ENCODE measurements at places on chromosomes 6 and 20.

GRCh38 chr6:17633465-17634188 is 33.5 kb downstream of the FAM8A1 start:
- DNase-seq: no peak

GRCh38 chr6:44268095-44268628 is 2.1 kb upstream of the TMEM151B start:
- DNase-seq: peak; percentile 60

- DNase-seq: no peak
These were observed 43.3 kb downstream of the DUSP22 start for GRCh38 chr6:335572-335971.

- peak; percentile 60 for DNase-seq
These were observed 36.8 kb downstream of the YTHDF1 start for GRCh38 chr20:63178889-63179686.

DNA sequence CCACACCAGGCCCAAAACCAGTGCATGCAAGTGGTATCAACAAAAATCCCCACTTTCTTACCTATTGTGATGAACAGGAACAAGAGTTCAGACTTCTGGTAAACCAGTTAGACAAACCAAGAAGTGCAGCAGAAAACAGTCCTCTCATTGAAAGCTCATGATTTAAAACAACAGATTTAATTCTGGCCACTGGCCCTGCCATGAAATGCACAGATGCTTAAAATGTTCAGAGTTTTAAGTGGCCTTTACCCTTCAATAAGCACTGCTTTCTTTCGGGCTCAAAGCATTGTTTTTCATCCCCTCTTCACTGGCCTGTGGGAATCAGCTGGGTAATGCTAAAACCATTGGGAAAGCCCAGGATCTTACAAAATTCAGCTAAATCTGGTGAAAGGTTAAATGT is 102.4 kb upstream of the ISM1 start:
- no peak for DNase-seq

- no peak for DNase-seq
These were observed 785.6 kb downstream of the QKI start for GRCh38 chr6:164200071-164200470.

GRCh38 chr6:35973670-35974222 is 50.7 kb downstream of the SLC26A8 start:
- peak; percentile 2 for DNase-seq

- DNase-seq: no peak
These were observed 39.4 kb upstream of the MLIP start for GRCh38 chr6:54071821-54072340.

- DNase-seq: no peak
These were observed 8.1 kb downstream of the NPBWR2 start for GRCh38 chr20:64099086-64099786.

DNA sequence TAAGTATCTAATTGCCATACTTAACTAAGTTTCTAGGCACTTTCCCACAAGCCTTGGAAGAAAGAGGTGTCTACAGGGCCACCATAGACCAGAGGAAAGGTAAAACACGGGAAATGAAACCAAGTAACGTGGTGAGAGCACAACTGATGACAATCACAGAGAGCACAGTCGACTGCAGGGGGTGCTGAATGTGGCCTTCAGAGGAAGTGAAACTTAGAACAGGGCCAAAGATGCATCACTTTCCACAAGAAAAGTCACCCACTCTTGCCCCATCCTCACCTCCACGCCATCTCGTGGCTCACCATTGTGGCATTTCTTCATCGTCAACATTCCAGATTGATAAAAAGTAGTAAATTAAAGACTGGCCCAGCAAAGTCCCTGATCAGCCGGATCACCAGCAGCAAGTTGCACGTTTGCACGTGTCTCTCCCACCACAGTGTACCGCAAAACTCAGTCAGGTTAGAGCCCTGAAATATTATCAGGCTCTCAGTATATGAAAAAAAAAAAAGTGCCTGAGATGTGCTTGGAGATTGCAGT is 31.4 kb downstream of the HIVEP2 start:
- DNase-seq: peak; percentile 50

DNA sequence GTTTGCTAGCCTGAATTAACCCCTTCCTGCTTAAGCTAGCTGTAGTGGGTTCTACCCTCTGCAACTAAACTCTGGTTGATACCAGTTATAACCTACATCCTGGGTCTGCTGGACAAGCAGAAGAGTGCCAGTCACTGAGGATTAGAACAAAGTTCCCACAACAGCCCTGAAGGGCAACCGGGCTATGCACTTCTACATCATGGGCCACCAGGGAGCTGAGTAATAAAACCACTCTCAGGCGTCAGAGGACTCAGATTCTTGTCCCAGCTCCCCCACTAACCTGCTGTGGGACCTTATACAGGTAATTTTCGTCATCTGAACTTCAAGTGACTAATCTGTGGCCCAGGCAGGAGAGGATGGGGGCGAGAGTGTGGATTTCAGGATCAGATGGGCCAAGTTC is 56.8 kb downstream of the EYA2 start:
- DNase-seq: no peak

DNA sequence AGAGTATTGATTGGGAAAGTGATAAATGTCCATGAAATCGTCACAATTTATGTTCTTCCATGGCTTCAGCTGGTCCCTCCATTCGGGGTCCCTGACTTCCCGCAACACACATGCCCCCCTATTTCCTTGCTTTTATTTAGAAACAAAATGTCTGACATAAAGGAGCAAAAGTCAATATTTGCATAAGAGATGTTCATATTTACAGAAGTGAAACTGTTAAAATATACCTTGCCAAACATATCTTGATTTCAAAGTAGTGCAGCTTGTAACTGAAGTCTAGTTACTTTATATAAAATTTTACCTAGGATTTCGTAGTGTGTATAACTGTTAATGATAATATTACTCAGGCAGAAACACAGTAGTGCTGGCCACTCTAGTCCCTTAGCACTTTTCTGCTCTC is 548.9 kb upstream of the ADGRB3 start:
- DNase-seq: no peak

- DNase-seq: no peak
These were observed 37.8 kb downstream of the TAF8 start for GRCh38 chr6:42088101-42088591.

GRCh38 chr6:45543298-45544235 is 165.8 kb upstream of the SUPT3H start:
- DNase-seq: no peak

GRCh38 chr6:81169166-81169565 is 583.3 kb downstream of the TENT5A start:
- no peak for DNase-seq

DNA sequence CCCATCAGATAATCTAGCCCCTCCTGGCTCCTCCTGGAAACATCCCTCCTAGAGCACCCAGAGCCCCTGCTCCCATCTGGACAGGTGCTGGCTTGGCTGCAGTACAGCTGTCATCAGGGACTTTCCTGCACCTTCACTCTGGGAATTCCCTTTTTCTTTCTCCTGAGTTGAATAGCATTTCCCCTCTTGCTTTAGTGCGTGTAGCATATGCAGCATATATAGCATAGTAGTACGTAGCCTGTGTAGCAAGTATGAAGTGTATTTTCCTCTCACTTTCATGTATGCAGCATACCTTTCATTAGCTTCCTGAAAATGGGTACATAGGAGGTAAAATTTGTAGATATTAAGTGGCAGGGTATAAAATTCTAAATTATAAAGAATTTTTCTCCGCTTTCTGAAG is 352.9 kb downstream of the ESR1 start:
- no peak for DNase-seq

- DNase-seq: no peak
These were observed 25.0 kb downstream of the SH3BGRL2 start for GRCh38 chr6:79656134-79656533.

DNA sequence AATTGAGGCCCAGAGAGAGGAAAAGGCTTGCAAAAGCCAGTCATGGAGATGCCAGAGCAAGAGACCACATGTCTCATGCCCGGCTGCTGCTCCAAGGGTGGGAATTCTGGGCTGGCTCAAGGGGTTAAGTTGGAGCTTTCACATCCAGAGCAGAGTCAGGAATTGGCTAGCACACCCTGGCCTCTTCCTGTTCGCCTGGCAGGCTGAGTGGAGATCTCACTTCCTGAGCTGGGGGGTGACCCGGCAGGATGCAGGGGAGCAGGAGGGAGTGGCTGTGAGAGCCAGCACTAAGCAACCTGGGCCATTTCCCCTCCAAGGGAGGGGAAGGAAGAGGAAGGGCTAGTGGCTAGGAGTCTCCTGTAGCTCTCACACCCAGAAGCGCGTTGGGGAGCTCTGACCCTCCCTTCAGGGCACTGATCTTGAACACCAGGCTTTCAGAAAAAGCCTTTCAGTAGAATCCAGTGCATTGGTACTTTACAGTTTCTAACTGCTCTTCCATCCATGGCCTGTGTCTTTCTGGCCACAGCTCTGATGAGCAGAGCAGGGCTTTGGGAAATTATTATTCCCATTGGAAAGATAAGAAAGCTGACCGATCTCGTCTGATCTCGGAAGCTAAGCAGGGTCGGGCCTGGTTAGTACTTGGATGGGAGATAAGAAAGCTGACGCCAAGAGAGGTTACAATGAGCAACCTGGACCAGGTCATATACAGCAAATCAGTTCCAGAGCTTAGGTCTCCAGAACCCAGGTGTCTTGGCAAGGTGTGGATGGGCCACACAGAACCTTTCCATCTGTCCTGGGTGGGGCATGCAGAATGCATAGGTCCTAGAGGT is 2.2 kb upstream of the CCM2L start:
- no peak for DNase-seq

- no peak for DNase-seq
These were observed 89.4 kb upstream of the ISM1 start for GRCh38 chr20:13131688-13132087.

- no peak for DNase-seq
These were observed 21.3 kb downstream of the FOXO3 start for GRCh38 chr6:108581932-108582475.

DNA sequence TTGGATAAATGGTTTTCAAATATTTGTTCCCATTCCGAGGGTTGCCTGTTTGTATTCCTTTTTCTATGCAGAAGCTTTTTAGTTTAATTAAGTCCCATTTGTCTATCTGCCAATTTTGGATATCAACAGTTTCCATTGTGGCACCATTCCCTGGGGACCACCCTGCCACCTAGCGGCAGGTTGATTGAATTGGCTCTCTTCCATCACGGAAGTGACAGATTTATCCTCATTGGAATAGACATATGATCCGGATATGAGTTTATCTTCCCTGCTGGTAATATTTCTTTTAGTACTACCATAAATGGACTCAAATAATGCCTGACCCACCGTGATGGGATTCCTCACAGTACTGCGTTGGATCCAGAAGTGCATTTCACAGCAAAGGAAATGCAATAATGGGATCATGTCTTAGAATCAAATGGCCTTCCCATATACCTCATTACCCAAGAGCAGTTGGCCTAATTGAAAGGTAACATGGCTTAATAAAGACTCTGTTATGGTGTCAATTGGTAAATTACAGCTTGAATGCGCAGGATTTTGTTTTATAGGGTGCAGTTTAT is 327.0 kb downstream of the BMP2 start:
- DNase-seq: no peak

- DNase-seq: no peak
These were observed 80.5 kb upstream of the TPD52L1 start for GRCh38 chr6:125073071-125073470.

GRCh38 chr6:40440053-40440452 is 147.1 kb downstream of the LRFN2 start:
- no peak for DNase-seq

- DNase-seq: no peak
These were observed 24.2 kb downstream of the EDN3 start for GRCh38 chr20:59324521-59325141.

DNA sequence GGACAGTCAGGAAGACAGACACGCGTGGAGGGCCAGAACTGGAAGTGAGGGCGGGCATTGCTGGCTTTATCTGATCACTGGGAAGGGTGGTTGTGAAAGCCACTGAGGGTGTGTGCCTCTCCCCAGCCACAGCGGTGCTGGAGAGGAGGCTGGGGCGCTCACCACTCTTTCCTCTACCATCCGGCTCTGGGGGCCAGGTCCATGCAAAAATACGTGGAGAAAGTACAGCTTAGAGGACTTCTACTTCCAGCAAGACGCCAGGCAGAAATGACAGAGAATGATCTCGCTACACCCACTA is 148.8 kb upstream of the RPS6KA2 start:
- no peak for DNase-seq

DNA sequence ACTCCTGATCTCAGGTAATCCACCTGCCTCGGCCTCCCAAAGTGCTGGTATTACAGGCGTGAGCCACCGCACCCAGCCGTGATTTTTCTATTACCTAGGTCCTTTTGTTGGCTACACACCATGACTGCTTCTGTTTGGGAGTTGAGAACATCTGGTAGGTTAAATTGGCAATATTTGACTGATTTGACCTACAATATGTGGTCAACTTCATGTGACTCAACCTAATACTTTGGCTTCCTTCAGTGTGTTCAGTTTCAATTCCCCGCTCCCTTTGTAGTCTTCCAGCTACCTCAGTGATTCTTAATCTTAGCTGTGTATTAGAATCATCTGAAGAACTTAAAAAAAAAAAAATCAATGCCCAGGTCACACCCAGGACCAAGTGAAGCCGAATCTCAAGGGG is 47.4 kb downstream of the MYB start:
- DNase-seq: no peak

DNA sequence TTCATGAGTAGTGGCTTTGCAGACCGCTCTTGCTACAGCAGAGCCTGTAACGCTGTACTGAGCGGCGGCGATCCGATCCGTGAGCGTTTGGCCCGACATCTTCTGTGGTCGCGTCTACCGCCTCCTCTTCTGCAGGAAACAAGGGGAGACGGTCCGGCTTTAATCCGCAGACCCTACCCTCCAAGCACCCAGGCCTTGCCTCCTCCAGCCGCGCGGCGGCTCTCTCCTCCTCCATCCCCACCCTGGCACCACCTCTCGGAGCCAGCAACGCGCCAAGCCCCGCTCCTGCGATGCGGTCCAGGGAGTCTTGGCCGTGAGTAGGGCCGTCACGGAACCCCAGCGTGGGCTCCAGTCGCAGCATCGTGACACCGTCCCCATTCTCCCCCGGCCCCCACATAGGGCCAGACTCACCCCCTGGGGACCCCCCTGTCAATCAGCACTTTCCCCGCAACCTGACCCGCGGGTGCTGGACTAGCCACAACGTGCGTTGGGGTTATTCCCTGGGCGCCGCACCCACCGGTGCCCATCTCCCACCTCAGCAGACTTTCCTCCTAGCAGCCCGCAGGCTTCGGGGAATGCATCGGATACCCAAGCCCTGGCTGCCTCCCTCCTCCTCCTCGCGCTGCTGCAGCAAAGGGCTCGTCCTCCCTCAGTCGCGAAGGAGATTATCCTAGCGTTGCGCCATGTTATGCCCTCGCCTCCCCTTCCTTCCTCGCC is 914 bp downstream of the SNAP91 start:
- DNase-seq: no peak

GRCh38 chr6:112927641-112928320 is 580.7 kb downstream of the RFPL4B start:
- DNase-seq: no peak
